IPS DF 19.7 (cell line): ENCODE measurements at places on chromosomes 1 and 21.
A peak's percentile ranks its signal among the peaks of the same experiment; 100 is the strongest.

DNA sequence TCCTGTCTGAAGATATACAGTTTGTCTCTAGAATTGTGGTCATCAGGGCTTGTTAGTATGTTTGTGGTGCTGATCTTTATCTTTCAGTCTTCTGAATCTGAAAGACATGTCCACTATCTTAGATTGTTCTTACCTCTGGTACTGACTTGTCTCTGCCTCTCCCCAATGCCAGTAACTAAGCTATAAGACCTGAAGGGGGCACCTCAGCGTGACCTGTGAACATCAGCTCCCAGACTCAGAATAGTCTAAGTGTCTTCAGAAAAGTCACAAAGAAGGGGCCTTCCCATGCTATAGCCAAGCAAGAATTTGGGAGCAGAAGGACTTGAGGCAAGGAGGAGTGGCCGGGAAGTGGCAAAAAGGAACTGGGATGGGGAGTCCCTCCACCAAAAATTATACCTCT, 178.1 kb downstream of the NTNG1 start:
- DNase-seq, result no peak

DNA sequence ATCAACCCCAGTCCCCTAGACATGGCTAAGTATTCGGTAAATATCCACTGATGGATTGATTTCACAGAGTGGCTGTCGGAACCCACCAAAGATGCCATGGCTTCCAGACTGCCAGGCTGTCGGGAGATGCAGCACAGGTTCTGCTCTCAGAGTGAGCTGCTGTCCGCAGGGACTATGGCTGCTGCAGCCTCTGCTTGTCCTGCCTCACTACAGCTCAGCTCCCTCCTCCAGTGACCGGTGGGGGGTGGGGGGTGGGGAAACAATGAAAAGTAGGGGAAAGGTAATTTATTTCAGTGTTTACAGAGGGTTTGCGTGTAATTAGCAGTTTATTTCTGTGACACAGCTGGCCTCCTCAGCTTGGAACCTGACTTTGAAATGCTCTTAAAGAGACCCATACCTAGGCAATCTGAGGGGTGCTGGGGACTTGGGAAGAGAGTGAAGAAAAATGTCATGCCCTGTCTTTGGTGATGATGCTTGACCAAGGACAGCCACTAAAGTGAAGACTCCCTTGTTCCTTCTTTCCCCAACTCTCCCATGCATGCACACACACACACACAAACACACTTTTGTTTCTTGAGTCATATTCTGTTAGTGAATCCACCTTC, 109.0 kb downstream of the CACNA1E start:
- DNase-seq, result no peak

DNA sequence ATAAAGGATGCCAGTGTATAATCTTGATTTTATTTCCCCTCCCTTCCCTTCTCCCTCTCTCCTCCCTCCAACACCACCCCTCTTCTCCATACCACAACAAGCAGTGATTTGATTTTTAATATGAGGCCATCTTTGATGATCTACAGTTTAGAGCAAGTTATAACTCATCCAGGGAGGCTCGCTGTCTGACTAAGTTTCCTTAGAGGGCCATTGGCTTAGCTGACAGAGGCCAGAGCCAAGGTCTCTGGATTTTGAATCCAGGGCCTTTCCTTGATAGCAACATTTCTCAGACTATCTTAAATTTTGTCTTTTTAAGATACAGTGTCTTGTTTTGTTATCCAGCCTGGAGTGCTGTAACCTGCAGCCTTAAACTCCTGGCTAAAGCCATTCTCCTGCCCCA, 431.0 kb upstream of the USP24 start:
- no peak for DNase-seq

- DNase-seq, result peak; percentile 57
These were observed 68.1 kb downstream of the URB2 start for GRCh38 chr1:229694053-229694693.

DNA sequence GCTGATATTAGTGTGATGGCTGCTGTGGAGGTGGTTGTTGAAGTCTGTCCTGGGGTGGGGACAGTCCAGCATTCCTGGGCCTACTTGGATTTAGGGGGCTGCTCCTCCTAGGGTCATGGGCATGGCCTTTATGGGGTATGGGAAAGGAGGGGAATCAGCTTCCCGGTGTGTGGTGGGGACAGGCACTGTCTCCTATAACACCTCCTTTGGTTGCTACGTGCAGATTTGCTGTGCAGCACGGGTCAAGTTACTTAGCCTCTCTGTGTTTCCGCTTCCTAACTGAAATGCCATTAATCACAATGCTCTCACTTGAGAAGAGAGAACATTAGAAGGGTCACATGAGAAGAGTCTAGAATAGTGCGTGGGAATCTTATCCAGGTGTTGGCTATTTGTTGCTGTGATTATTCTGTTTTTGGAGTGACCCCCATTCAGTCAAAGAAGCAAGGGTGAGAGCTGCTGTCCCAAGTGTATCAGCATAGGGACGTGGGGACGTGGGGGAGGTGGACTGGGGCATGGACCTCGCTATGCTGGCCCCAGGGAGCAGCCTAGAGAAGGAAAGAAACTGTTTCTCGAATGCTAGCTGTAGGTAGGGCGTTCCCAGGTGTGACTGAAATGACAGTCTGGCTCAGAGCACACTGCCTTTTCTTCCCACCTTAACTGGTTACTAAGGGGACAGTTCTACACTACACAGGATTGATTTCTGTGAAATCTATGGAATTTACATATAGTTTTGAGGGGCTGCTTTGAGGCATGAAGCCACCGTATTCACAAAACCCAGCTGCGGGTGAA, 19.9 kb downstream of the SOX13 start:
- DNase-seq, result no peak

- DNase-seq, result no peak
These were observed 25.7 kb downstream of the LY9 start for GRCh38 chr1:160821627-160822026.

DNA sequence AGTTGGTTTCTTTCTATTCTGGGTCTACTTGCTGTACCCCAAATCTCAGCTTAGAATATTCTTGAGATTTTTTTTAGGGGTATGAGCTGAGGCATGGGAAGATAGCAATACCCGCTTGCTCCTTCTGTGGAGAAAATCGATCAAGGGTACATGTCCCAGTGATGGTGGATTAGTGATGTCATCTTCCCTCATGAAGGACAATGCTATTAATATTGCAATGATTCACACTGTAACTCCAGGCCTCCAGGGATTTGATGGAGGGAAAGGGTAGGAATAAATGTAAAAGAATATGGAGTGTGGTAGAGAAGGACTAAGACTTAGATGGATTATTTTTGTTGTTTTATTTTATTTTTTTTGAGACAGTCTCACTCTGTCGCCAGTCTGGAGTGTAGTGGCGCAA, 47.4 kb downstream of the XCL1 start:
- no peak for DNase-seq

DNA sequence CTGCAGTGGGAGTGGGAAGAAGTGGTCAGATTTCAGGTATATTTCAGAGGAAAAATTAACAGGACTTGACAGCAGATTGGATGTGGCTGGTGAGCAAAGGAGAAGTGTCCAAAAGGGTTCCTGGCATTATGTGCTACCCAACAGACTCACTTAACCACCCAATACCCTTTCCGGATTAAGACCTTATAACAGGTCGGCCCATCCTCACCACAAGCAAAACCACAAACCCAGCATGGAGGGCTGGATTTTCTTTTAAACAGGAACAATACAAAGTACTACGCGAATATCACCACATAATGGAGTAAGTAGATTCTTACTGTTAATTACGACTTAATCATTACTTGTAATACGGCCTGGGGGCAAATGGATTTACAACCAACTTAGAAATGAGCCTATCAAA, 59.2 kb downstream of the WDR64 start:
- DNase-seq, result no peak

DNA sequence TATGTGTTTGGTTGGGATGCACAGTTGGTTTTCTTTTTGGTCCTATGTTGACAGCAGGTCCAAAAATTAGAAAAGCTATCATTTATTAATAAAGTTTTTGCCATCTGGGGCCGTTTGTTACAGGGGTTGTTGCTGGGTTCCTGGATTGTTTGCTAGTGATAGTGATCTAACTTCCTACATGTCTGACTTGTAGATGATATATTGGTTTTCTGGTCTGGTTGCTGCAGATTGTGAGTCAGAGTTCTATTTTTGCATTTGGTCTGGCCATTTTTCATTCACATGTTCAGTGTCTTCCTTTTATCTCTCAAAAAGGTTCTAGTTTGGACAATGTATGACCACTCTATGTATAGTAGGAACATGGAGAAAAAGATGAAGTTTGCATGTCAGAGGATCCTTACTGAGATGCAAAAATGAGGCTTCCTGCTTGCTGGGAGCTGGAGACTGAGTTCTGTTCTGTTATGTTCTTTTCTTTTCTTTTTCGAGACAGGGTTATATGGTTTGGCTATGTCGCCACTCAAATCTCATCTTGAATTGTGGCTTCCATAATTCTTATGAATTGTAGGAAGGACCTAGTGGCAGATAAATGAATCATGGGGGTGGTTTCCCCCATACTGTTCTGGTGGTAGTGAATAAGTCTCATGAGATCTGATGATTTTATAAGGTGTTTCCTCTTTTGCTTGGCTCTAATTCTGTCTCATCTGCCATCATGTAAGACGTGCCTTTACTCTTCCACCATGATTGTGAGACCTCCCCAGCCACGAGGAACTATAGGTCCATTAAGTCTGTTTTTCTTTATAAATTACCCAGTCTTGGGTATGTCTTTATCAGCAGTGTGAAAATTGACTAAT, 4.2 kb upstream of the NVL start:
- no peak for DNase-seq

GRCh38 chr1:151326619-151327222, 495 bp downstream of the PI4KB start:
- DNase-seq, result no peak

- DNase-seq, result no peak
These were observed 65.5 kb upstream of the LRP8 start for GRCh38 chr1:53393325-53393792.

GRCh38 chr1:210231846-210232510, 618 bp upstream of the SERTAD4 start:
- no peak for DNase-seq

GRCh38 chr1:30779294-30780071, 21.9 kb upstream of the LAPTM5 start:
- DNase-seq, result no peak

GRCh38 chr1:25572708-25573590, 29.5 kb downstream of the LDLRAP1 start:
- no peak for DNase-seq

- DNase-seq, result no peak
These were observed 31.0 kb upstream of the IL10 start for GRCh38 chr1:206803221-206803730.

- DNase-seq, result no peak
These were observed 7.2 kb downstream of the IFT25 start for GRCh38 chr1:53938136-53938830.

- no peak for DNase-seq
These were observed 34.3 kb upstream of the KCNA3 start for GRCh38 chr1:110708974-110709440.

- DNase-seq, result no peak
These were observed 673.3 kb downstream of the KCNT2 start for GRCh38 chr1:195934817-195935553.

DNA sequence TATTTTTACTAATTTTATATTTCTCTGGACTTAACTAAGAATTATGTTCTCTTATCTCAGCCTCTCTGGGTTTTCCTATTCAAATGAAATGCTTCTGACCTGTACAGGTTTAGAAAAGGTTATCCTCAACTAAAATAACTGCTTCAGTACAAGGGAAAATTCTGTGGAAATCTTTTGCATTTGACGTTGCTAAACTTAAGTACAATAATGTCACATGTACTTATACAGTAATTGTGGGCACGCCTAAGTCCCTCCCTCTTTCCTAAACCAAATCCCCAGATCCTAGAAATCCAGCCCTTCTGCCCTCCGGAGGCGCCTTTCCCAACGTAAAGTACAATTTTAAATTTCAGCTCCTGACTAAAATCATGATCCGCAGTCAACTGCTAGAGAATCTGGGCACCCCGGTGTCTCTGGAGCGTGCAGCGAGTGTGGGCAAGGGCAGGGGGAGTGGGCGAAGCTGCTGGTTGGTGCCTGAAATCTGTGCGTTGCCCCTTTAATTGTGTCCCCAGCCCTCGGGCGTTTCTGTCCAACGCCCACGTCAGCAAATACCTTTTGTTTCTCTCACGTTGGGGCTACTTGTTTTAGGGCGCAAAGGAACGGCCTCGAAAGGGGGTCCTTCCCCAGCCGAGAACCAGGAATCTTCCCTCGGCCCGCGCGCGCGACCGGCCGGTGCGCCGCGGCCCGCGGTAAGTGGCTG, at the start of gene ZBTB8A:
ZBTB8A (plus strand) TSS at position 541 of the 697 bp plus-strand sequence. CDS start 53,505 bp downstream, outside the sequence.
- no peak for DNase-seq

GRCh38 chr1:28104866-28105467, 16.6 kb upstream of the EYA3 start:
- peak; percentile 96 for DNase-seq

- no peak for DNase-seq
These were observed 212.4 kb downstream of the FOXD2 start for GRCh38 chr1:47650205-47650604.
